Endothelial cell of umbilical vein (primary cell): ENCODE measurements at places on chromosomes 12 and 14. TPM values are rescaled to one million over a fixed set of nuclear protein-coding genes. Genes with fewer than 3 reads are reported as not detected.

- no peak for DNase-seq
Observed at GRCh38 chr14:22977434-22977683, 5.0 kb downstream of the AJUBA start.

TMEM119 gene
- not detected in 2 replicates for polyA plus RNA-seq

- no peak for DNase-seq
Observed at GRCh38 chr12:5889381-5890047, 55.5 kb downstream of the ANO2 start.

ENDOU gene
- polyA plus RNA-seq: not detected in 2 replicates

- DNase-seq: no peak
Observed at GRCh38 chr12:106106061-106106566, 32.6 kb downstream of the NUAK1 start.

DNA sequence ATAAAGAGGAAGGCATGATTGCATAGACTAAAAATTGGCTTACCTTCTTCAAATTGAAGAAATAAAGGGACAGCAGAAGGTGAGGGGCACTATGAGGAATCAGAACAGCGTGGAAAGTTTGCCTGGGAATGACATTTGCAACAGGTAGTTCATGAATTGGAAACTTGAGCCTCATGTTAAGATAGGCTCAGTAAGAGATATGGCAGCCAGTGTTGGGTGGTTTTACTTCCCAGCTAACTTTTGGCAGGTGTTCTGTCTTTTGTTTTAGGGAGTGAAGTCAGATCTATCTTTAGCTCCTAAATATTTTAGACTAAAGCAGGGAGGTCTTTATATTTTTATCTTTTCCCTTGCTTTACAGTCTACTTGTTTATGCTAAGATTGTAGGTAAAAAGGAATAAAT, 122.4 kb downstream of the ANO6 start:
- DNase-seq: no peak

GRIP1 gene
- 0.04 and 0.11 TPM in 2 replicates for polyA plus RNA-seq

GRCh38 chr12:107645630-107646333, 39.8 kb upstream of the PWP1 start:
- DNase-seq: peak; percentile 85

CEBPE gene
- polyA plus RNA-seq: not detected in 2 replicates

DNA sequence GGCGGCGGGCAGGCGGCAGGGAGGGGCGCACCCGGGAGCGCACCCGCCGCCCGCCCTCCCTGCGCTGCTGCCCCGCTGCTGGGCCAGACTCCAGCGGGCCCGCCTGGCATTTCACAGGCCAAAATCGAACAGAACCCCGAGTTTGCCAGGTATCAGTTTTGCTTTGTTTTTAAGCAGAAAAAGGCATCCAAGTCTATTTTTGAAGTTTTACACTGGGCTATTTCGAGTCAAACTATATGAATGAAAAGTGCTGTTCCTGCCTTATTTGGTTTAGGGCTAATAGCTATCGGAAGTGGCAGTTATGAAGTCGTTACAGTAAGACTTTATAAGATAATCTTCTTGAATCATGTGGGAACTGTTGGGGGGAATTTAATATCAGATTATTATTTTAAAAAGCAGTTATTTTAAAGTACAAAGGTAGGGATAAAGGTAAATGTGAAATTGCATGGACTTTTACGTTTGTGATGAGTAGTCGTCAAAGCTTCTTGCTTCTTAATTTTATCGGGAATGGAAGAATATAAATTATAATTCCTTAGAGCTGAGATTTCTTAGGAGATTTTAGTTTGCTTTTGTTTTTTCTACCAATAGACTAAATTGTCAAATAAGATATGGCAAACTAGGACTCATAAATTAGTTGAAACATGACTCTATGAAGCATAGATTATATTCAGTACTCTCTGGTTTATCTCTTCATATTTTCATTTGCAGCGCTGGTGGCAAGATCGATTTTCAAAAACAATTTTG, 1.1 kb downstream of the MSRB3 start:
- peak; percentile 70 for DNase-seq

DNA sequence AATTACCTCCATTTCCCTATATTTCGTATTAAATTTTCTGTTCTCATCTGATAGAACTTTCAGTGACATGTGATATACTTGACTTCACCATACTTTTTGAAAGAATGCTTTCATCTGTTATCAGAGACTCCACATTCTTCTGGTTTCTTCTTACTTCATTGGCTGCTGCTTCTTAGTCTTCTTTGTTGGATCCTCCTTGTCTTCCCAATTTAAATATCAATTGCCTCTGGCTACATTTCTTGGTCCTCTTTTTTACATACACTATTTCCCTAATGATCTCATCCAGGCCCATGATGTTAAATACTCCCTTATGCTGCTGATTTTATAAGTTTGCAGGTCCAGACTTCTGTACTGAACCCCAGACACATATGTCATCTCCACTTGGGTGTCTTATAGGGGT, 22.0 kb downstream of the OR5AU1 start:
- no peak for DNase-seq
